Progenitor cell of endocrine pancreas (in vitro differentiated cells): ENCODE measurements at places on chromosomes 2 and 18.

GRCh38 chr18:52288403-52289004, 51.5 kb upstream of the DCC start:
- DNase-seq = peak; percentile 16
- no peaks in the 10 kb centered on the region for H3K36me3 ChIP-seq
- no peak overlapping the region for H3K27ac ChIP-seq

DNA sequence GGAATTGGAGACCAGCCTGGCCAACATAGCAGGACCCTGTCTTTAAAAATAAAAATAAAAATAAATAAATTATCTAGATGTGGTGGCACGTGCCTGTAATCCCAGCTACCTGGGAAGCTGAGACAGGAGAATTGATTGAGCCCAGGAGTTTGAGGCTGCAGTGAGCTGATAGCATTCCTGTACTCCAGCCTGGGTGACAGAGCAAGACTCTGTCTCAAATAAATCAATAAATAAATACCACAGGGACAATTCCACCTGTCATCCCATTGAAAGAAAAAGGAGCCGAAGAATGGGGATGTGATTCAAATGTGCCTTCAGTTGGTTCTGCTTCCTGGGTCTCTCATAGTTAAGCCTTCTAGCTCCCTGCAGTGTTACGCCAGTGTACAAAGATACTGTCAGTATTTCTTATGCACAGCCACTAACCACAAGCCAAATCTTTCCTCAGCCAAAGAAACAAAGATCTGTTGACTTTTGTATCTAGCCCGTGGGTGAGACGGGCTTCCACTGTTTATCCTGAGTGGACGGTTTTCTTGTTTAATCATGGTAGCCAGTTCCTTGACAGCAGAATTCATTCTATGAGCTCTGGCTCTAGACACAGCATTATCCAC, 12.6 kb downstream of the LGALSL start:
- H3K27ac ChIP-seq = peak overlapping the region; percentile 59
- DNase-seq = no peak
- H3K27me3 ChIP-seq = no peaks in the 10 kb centered on the region
- H3K4me1 ChIP-seq = peaks cover 4% of the 10 kb centered on the region

- H3K27me3 ChIP-seq = no peaks in the 10 kb centered on the region
- no peaks in the 10 kb centered on the region for H3K4me1 ChIP-seq
- DNase-seq = no peak
Observed at GRCh38 chr2:239956818-239957261, 68.3 kb downstream of the NDUFA10 start.

DNA sequence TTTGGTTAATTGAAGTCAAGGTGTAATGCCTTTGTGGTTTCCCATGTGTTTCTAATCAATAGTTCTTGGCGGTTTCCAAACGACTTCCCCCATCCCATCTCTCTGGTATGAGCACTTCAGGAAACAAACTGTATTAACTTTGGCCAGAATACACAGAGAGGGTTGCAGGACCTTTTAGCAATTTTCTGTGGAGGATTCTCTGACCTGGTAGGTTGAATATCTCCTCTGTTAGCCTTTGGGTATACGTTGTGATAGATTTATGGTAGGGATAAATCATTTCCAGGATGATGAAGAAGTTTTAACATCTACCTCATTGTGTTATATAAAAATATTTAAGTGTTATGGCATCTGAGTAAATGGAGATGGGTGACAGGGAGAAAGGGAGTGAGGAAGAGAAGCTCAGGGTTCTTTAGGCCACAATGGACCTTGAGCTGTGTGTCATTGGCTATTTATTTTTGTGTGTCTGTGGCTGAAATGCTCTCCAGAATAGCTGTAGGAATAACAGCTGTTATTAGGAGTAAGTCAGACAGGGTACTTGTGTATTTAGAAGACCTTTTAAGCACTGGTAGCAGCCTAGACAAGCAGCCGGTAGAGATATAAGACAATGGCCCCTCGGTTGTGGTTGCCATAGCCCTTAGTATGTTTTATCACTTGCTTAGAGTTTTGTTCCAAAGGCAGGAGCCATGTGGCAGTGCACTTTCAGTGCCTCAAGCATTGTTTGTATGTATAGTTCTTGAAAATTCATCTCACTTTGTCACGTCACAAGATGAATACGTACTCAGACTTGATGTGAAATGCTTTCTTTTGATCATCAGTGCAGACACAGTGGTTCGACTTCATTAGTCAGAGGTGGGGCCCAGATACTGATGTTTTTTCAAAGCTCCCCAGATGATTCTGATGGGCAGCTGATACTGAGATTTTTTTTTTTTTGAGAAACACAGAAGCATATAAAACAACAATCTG, 91.1 kb downstream of the FMNL2 start:
- H3K27me3 ChIP-seq = no peaks in the 10 kb centered on the region
- peak overlapping the region; percentile 4 for H3K27ac ChIP-seq
- no peaks in the 10 kb centered on the region for H3K36me3 ChIP-seq
- DNase-seq = no peak
- no peak overlapping the region for H3K4me3 ChIP-seq

DNA sequence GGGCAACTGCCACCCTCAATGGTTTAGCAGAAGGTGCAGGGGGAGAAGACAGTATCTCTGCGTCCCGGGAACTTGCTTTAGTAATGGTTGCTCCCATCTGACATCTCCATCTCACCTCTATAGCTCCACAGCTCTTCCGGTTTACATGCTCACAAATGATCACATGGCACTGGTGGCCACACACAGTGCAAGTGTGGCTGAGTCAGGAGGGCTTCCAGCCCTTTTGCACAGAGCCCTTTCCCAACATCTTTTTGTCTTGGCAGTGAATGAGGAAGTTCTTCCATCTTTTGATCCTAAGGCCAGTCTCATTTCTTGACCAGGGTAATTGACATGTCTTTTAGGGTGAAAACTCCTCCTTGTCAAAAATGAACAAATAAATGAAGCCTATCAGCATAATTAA, 347.7 kb downstream of the LPIN1 start:
- no peaks in the 10 kb centered on the region for H3K27me3 ChIP-seq
- H3K36me3 ChIP-seq = no peaks in the 10 kb centered on the region
- no peak overlapping the region for H3K4me3 ChIP-seq
- no peak for DNase-seq
- H3K27ac ChIP-seq = no peak overlapping the region

GRCh38 chr2:120926463-120927264, 191.0 kb downstream of the GLI2 start:
- H3K27me3 ChIP-seq = peaks cover 54% of the 10 kb centered on the region
- no peaks in the 10 kb centered on the region for H3K36me3 ChIP-seq
- H3K4me1 ChIP-seq = no peaks in the 10 kb centered on the region
- no peak overlapping the region for H3K4me3 ChIP-seq
- H3K27ac ChIP-seq = no peak overlapping the region
- no peak for DNase-seq

- no peak overlapping the region for H3K27ac ChIP-seq
- DNase-seq = no peak
- H3K4me1 ChIP-seq = no peaks in the 10 kb centered on the region
Observed at GRCh38 chr2:192298664-192299063, 103.9 kb upstream of the TMEFF2 start.

DNA sequence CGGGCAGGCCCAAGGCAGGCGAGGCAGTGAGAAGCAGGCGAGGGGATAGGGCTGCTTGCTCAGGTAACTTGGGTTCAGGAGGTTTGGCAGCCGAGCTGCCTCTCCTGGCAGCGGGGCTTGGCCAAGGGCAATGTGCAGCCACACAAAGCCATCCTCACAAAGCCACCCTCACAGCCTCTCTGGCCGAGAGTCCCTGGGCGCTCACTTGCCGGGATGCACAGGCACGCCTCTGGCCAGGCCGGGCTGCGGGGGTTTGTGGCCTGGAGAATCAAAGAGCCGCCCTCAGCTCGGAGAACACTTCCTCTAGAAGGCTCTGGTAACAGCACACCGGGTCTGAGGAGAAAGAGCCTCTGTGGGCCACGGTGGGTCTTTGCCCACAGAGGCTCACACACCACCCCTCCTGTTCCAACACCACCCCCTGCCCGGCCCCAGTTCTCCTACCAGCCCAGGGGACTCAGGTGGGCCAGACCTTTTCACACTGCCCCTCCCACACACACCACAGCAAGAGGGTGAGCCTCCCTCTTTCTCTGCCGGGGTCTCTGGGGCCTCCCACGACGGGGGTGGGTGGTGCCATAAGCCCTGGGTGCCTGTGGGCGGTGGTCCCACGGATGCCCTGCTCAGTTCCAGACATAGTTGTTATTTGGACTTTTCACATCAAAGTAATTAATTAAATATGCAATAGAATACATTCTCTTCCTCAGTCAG, 186.9 kb downstream of the ZFP36L2 start:
- H3K27me3 ChIP-seq = no peaks in the 10 kb centered on the region
- H3K4me3 ChIP-seq = no peak overlapping the region
- no peak overlapping the region for H3K27ac ChIP-seq
- H3K4me1 ChIP-seq = peaks cover 36% of the 10 kb centered on the region
- DNase-seq = no peak

DNA sequence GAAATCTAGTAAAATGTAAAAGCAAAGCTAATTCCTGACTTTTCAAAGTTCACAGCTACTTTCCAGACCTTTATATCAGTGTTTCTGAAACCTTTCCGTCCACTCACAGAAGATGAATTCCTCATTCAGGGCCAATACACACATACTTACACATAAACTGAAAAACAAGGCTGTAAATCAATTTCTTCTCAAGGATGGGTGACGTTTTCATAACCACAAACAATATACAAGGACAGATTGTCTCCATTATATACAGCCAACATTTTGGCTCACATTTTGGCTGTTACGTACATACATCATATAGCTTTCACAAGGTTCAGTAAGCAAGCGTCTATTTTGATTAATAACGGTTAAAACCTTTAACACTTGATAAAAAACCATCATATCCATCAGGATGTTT, 1.4 kb downstream of the RPRD1A start:
- peaks cover 17% of the 10 kb centered on the region for H3K4me1 ChIP-seq
- H3K27me3 ChIP-seq = peaks cover 5% of the 10 kb centered on the region
- DNase-seq = no peak
- peaks cover 12% of the 10 kb centered on the region for H3K36me3 ChIP-seq
- peak overlapping the region; percentile 89 for H3K4me3 ChIP-seq

- H3K4me1 ChIP-seq = peaks cover 11% of the 10 kb centered on the region
- H3K4me3 ChIP-seq = no peak overlapping the region
- peaks cover 8% of the 10 kb centered on the region for H3K36me3 ChIP-seq
- DNase-seq = no peak
- H3K27me3 ChIP-seq = peaks cover 7% of the 10 kb centered on the region
- no peak overlapping the region for H3K27ac ChIP-seq
Observed at GRCh38 chr2:39524061-39524460, 87.0 kb upstream of the MAP4K3 start.

- no peaks in the 10 kb centered on the region for H3K36me3 ChIP-seq
- H3K27ac ChIP-seq = no peak overlapping the region
- no peak for DNase-seq
- no peak overlapping the region for H3K4me3 ChIP-seq
- no peaks in the 10 kb centered on the region for H3K27me3 ChIP-seq
- H3K4me1 ChIP-seq = no peaks in the 10 kb centered on the region
Observed at GRCh38 chr2:196200557-196200956, 29.2 kb upstream of the STK17B start.

DNA sequence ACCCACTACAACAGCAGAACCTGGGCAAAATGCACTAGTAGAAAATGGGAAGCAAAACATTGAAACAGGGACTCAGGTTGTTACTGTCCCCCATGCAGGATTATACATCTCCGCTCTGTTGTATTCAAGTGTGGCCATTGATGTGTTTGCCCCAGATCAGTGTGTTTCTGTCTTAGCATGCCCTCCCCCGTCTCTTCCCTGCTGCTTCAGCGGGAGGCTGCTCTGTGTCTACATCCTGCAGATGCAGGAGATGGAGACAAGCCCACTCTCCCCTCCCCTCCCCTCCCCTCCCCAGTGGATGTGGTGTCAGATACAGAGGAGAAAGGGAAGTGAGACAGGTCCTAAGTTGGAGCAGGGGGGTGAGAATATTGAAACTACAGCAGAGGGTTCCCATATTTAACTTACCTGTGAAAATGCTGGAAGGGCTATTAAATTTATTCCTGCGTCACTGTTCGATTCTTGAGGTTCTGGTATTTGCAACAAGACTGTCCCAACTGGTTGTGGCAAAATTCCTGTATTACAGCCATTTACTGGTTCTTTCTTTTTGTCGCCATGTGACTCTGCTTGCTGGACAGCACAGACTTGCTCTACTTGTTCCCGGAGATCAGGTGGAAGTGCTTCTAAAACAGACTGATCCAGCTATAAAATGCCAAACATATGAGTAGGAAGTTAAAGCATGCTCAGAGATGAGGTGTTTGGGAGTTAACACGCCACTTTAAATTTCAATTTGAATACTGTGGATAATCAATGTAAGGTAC, 67.0 kb downstream of the EIF5B start:
- H3K27ac ChIP-seq = peak overlapping the region; percentile 87
- no peaks in the 10 kb centered on the region for H3K27me3 ChIP-seq
- peaks cover 10% of the 10 kb centered on the region for H3K4me1 ChIP-seq
- H3K36me3 ChIP-seq = peaks cover 23% of the 10 kb centered on the region

DNA sequence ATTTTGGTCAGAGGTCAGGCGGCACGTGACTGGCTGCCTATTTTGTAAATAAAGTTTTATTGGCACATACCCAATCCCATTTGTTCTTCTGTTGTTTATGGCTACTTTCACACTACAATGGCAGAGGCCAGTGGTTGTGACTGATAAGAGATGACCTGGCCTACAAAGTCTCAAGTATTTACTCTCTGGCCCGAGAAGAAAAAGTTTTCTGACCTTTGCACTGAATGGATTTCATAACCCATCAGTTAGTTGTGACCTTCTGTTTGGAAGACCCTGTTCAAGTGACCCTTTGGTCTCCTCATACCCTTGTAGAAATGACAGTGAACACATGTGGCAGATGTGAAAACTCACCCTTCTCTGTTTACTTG, 121.4 kb upstream of the MGAT5 start:
- H3K36me3 ChIP-seq = peaks cover 20% of the 10 kb centered on the region
- no peaks in the 10 kb centered on the region for H3K27me3 ChIP-seq
- no peak for DNase-seq
- no peak overlapping the region for H3K4me3 ChIP-seq
- peaks cover 23% of the 10 kb centered on the region for H3K4me1 ChIP-seq

DNA sequence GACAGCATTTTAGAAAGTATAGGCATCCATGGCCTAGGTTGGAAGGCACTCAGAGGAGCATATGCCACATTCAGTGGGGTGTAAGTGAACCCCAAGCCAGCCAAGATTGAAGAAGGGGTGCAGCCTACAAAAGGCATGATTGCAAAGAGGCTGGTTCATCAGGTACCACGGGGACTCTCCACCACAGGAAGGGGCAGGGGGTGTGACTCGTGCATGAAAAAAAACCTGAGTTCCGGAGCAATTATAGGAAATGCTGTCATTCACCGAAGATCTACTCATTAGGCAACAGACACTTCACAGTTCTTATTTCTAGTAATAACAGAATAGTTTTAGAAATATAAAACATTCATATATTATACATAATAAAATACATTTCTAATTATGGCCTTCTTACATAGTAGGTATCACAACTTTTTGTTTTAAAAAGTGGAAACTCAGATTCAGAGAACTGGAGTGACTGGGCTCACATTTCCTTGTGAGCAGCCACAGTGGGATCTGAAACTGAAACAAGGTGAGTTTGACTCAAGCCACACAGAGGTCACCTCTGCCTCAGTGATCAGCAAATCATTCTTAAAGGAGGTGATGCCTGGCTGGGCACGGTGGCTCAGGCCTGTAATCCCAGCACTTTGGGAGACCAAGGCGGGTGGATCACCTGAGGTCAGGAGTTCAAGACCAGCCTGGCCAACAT, 188.4 kb upstream of the GYPC start:
- H3K4me1 ChIP-seq = no peaks in the 10 kb centered on the region
- no peak overlapping the region for H3K4me3 ChIP-seq
- no peaks in the 10 kb centered on the region for H3K36me3 ChIP-seq

- H3K27ac ChIP-seq = no peak overlapping the region
- H3K4me3 ChIP-seq = no peak overlapping the region
- peaks cover 1% of the 10 kb centered on the region for H3K36me3 ChIP-seq
- H3K4me1 ChIP-seq = no peaks in the 10 kb centered on the region
- DNase-seq = no peak
Observed at GRCh38 chr2:18959952-18960717, 370.8 kb upstream of the NT5C1B start.
